H4 (cell line): ENCODE measurements at places on chromosomes 3 and 15.

DNA sequence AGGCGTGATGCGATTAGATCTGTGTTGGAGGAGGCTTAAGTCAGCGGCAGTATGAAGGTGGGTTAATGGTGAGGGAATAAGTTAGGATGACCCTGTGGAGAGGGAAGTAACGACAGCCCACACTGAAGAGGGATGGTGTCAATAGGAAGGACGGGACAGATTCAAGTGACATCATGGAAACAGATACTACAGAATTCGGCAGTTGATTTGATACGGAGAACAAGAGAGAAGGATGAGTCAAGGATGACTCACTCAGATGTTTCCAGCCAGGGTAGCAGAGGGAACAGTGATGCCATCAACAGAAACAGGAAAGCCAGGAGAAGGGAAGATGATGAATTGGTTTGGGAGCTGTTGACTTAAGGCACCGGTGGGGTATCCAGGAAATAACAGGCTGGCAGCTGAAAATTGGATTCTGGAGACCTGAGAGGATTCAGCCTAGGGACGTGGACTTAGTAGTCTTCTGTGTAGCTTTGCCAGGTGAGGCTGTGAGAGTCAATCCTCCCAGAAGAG is 38.0 kb downstream of the SHC4 start:
- peak; percentile 71 for DNase-seq

- DNase-seq: no peak
These were observed 3.0 kb upstream of the RHO start for GRCh38 chr3:129525341-129525968.

- DNase-seq: no peak
These were observed 161.3 kb downstream of the AKAP13 start for GRCh38 chr15:85541744-85542143.

GRCh38 chr3:74469151-74469550 is 145.3 kb downstream of the CNTN3 start:
- DNase-seq: no peak

DNA sequence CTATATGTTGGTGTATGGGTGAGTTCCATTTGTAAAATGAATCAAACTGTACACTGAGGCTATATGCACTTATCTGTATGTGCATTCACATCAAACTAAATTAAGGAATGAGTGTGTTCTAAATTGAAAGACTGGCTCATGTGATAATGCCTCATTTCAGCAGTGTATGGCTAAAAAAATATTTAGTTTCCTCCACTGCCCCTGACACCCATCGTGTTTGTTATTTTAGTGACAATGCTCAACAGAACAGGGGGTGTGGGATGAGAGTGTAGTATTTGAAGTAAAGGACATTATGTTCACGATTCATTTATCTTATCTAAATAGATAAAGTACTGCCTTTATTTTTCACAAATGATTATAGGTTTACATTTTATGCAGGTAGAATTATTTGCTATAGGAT is 301.1 kb upstream of the ARPP21 start:
- no peak for DNase-seq

- DNase-seq: peak; percentile 79
These were observed 34.4 kb upstream of the GLCE start for GRCh38 chr15:69126054-69126469.

DNA sequence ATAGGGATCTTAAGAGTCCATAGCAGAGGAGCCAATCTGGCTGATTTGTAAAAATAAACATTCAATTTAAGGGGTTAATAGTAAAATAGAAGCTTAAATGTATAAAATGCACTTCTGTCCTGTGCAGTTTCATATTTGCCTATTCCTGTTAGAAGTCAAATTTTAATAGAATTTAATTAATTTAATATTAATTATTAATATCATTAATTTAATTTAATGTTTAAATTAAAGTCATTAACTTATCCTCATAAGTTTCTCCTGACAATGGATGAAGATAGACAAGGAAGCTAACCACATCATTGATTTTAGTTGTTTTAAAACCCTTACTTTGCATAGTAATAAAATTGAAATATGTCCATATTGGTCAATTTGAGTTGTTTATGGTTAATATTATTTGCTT is 1096.2 kb upstream of the EPHA6 start:
- DNase-seq: no peak

DNA sequence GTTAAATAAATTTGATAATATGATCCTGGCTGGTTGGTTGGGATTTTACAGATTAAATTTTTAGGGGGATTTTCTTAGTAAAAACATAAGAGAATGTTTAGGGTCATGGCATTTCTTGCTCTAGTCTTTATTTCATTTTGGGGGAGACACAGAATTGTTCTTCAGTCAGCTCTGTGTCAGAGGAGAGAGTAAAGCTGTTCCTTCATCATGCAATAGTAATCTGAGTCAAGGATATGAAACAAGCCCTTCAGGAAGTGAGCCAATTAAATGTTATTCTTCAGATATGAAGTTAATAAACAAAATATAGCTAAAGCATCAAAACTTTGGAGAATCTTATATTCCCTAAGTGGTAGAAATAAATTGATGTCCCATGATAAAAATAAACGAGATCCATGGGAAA is 22.9 kb upstream of the SLC4A7 start:
- no peak for DNase-seq

GRCh38 chr3:13569641-13570390 is 20.9 kb downstream of the FBLN2 start:
- no peak for DNase-seq

DNA sequence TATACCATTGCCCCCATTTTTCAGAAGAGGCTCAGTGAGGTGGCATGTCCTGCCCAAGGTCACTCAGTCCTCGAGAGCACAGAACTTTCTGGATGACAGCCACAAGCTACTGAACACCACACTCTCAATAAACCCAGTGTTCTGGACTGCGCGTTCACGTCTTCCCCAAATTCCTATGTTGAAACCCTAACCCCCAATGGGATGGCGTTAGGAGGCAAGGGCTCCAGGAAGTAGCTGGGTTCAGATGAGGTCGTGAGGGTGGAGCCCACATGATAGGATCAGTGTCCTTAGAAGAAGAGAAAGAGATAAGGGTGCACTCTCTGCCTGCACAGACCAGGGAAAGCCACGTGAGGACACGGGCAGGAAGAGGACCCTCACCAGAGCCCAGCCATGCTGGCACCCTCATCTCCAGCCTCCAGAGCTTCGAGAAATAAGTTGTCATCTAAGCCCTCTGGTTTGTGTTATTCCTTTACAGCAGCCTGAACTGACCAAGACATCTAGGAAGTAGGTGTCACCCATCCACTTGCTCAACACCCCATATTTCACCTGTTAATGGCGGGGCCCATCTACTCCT is 324.0 kb downstream of the UACA start:
- no peak for DNase-seq

GRCh38 chr3:49018707-49019006 is 277 bp upstream of the DALRD3 start:
- DNase-seq: no peak

DNA sequence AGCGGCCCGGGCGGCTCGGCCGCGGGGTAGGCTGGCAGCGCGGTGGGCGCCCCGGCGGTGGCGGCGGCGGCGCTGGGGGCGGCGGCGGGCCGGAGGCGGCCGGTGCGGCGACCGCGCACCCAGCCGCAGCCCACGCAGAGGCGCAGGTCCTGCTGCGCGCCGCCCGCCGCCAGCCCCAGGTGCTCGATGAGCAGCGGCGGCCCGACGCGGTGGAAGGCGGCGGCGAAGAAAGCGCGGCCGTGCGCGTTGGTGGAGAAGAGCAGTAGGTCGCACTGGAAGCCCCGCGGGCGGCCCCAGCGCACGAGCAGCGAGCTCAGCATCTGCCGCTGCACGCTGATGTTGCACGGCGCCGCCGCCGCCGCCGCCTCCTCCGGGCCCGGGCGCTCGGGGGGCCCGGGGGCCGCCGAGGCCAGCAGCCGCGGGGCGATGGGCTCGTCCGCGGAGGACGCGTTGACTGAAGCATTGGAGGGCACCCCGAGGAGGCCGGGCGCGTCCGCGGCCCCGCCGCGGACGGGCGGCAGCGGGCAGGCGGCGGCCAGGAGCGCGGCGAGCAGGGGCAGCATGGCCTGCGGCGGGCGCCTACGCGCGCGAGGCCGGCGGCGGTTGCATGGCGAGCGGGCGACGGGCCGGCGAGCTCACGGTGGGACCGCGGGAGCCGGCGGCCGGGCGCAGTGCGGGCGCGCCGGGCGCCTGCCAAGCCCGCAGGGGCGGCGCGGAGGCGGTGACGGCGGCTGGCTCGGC is 452 bp downstream of the TMEM158 start:
- DNase-seq: no peak

DNA sequence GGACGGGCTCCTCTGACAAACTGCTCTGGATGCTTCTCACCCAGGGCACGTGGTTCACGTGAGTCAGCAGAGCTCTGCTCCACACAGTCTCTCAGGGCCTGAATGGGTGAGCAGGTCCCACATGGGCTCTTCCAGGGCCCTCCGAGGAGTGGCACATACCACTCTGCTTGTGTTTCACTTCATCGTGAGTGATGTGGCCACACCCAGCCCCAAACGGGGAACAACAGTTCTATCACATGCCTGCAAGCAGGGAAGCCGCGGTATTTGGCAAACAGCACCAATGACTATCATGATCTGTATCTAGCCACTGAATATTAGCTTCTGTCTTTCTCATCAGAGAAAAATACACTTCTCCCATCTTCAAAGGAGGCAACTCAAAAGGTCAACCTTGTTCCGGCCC is 352.8 kb downstream of the GABRG3 start:
- DNase-seq: no peak

DNA sequence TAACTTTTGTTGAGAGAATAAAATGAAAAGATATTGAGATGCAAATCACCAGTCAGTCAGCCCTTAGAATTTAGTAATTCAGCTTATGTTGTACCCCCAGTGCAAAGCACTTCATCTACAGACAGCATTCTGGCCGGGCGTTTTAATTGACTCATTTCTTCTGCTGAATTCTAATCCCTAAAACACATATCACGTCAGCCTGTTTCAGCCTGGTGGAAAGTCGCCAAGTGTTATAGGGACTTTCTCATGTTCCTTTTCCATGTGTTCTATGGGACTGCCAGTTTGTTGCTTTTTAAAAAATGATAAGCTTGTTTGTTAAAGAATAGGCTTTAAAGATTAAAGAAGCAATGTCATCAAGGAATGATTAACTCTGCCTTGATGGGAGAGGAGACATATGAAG is 169.7 kb upstream of the BFSP2 start:
- DNase-seq: no peak

DNA sequence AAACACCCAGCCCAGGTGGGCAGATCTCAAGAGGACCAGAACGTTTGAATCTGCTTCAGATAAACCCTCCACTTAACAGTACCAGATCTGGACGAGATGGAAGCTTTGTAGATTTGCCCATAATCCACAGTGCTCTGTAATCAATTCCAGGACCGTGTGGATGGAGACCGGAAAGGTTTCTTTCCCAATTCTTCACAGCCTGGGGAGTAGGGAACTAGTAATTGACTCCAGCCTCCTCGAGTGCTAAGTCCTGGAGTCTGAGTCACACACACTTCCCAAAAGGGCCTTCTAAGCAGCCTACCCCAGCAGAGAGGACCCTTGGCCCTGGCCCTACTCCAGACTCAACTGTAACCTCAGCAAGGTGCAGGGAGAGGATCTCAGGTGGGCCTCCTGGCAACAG is 56.2 kb upstream of the TSEN2 start:
- DNase-seq: no peak

DNA sequence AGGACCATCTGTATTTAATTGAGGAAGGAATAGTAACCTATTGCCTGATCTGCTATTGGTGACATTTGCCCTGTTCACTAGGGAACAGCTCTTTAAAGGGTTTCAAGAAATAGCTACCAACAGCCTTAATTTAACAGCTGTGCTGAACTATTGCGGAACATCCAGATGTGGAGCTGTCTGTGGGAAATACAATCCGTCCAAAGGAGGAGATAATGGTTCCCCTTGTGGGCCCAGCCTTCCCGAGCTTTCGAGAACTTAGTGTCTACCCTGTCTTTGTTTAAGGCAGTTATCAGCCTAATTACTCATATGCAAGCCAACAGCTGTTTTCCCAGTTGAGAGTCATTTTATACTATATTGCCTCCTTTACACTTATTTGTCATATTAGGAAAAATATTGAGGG is 398.6 kb downstream of the WDR72 start:
- no peak for DNase-seq

GRCh38 chr15:57031605-57032004 is 113.2 kb downstream of the TCF12 start:
- peak; percentile 37 for DNase-seq

- no peak for DNase-seq
These were observed 25.8 kb downstream of the PLA2G4D start for GRCh38 chr15:42068601-42069000.

- DNase-seq: no peak
These were observed 3.0 kb downstream of the MYL3 start for GRCh38 chr3:46860017-46860809.

DNA sequence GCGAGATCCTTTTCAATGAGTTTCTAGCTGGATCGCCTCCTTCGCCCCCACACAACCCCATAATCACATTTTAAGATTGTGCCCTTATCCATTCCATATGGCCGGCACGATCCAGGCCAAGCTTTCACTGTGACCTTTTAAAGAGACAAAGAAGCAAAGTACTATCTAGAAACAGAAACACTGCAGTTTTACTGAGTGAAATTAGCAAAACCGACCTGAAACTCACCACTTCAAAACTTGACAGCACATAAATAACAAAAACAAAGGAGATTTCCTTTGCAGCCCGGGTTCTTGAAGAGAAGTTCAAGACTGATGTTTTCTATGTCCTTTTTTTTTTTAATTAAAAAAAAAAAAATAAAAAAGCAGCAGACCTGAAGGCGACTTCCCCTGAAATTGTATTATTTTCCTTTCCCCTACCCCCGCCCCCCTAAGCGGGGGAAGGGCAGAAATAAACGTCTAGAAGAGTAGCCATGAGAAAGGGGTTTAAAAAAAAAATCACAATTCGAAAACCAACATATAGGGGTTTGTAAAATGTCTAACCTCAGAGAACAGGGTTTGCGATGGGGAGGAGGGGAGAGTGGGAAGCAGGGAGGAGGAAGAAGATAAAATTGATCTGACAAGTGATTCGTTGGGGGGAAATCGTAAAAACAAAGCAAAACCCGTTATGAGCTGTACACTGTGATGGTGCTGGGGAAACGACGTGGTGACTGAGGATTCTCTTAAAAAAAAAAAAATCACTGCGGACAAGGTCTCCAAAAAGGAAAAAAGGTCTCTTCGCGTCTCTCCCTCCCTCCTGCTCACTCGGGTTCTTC is 1.5 kb downstream of the SATB1 start:
- no peak for DNase-seq

DNA sequence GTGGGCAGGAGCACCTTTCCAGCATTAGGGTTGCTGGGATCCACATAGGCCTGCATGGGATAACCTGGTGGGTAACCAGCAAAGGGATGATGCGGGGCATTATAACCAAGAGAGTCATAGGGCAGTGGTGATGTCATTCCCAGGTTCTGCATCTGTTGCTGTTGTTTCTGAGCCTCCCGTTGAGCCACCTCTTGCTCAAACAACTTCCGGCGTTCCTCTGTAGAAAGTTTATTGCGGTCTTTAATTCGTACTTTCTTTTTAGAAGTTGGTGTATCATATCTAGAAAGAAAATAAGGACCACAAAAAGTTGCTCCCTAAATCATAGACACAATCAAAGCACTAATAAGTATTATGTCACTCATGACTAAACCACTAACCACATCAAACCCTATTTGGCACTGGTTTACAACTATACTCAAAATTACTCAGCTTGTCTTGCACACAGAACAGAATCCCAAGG is 77.8 kb downstream of the NBEAL2 start:
- DNase-seq: no peak
